ENCODE measurements at places on chromosomes 4 and X.
A peak's percentile ranks its signal among the peaks of the same experiment; 100 is the strongest.

DNA sequence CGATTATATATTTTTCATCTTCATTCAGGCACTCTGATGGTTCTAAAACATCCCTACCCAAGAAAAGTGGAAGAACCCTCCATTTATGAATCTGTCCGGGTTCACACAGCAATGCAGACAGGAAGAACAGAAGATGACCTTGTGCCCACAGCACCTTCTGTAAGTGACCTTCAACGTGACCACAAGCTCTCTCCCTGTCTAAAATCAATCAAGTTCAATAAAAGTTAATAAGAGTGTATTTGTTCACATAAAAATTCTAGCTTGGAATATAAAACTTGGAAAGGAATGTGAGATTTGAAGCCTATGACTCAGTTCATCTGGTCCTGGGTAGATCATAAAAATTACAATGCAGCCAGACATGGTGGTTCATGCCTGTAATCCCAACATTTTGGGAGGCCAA lies 36.6 kb downstream of the DAPP1 start:
- DNase-seq: no peak

DNA sequence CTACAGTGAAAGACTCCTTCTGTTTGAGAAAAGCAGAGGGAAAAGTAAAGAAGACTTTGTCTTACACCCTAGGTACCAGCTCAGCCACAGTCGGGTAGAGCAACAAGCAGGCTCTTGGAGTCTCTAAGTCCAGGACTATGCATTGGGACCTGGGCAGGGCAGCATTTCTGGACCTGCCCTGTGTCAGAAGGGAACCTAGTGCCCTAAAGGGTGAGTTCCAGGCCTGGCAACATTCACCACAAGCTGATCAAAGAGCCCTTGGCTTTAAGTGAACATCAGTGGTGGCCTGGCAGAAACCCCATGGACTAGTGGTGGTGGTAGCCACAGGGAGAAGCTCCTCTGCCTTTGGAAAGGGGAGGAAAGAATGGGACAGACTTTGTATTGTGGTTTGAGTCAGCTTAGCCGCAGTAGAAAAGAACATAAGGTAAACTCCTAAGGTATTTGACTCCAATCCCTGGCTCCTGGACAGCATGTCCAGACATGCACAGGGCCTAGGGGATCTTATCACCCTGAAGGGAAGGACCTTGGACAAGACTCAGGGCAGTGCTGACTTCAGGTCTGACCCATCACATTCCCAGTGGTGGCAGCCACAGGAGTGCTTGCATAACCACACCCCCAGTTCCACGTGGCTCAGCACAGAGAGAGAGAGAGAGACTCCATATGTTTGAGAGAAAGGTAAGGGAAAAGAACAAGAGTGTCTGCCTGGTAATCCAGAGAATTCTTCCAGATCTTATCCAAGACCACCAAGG lies 32.6 kb downstream of the CCDC158 start:
- DNase-seq: no peak

DNA sequence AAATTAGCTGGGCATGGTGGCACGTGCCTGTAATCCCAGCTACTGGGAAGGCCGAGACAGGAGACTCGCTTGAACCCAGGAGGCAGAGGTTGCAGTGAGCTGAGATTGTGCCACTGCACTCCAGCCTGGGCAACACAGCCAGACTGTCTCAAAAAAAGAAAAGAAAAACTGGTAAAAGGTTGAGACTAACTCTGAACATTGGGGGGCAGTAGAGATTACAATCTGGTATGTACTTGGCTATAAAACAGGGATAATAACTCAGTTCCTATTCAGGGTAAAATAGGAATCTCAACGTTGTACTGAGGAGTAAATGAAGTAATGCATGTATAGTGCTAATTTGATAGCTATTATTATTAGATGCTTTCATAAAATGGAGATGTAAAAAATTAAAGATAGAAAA lies 12.5 kb upstream of the KLF8 start:
- no peak for DNase-seq

- DNase-seq: no peak
Measured at GRCh38 chr4:24003496-24003895, 113.6 kb upstream of the PPARGC1A start.

DNA sequence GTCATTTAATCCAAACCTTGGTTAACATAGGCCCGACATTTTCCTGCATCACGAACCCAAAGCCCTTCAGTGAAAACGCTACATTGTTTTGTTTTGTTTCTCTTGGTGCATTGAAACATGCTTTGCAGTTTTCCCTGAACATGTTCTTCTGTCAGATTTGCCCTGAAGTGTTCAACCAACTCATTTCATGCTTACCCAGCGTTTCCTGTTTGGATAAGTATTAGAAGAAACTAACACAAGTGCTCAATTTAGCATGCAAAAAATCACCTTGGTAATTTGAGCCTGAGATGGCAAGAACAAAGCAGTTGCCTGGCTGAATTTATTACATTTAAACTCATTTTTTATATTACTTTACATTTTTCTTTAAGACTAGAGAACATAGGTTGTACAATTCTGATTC lies 160.1 kb upstream of the VCX3A start:
- DNase-seq: no peak

GRCh38 chr4:15878011-15878410 lies 60.5 kb downstream of the FGFBP1 start:
- no peak for DNase-seq

GRCh38 chr4:26792639-26793038 lies 68.0 kb upstream of the STIM2 start:
- DNase-seq: no peak

DNA sequence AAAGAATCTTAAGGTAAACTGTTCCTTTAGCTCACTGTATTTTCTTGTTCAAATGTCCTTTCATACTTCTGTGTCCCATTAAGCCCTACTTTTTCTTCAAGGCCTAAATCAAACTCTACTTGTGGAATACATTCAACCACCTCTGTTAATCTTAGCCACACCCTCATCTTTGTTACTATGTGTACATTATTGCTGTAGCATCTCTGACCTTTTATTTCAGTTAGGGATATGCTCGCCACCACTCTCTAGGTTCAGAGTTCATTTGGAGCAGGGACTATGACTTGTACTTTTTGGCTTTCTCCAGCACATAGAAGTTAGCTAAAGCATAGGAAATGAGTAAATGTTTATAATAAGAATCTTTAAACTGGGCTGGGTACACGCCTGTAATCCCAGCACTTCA lies 6.8 kb upstream of the PNPLA4 start:
- DNase-seq: no peak

DNA sequence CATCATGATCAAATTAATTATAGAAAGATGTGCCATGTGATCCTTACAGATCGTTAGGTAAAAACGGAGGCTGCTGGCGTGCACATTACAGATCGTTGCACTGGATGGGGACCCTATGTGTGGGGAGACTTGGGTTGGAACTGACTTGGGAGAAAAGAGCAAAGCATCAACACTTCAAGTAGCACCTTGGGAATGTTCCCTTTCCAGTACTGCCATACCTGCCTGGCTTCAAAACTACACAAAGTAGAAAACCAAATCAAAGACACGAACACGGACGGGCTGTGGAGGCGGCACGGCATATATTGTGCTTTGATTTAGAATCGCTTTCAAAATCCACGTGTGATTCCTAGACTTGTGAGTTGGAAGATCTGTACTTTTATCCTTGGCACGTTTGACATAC lies 898 bp downstream of the CMC4 start:
- no peak for DNase-seq

- DNase-seq: no peak
Measured at GRCh38 chrX:6849716-6850414, 297.6 kb upstream of the STS start.

DNA sequence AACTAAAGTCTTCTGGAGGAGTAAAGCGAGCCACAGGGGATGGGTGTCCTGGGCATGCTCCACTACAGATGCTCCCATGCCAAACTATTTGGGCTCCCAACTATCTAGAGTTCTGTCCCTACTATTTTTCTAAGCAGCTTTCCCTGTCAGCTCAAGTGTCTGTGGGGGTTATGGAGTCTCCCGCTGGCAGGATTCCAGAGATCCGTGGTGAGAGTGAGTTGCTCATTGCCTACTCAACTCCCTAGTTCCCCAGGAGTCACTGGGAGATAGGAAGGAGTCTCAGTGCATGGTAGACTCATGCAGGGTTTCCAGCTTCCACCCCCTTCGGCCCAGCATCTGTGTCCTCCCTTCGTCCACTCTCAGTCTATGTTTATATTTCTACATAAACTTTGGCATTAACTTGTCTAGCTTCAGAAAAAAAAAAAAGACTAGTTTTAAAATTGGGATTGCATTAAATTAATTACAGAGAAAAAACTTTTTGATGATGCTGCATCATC lies 55.1 kb upstream of the INPP4B start:
- no peak for DNase-seq

DNA sequence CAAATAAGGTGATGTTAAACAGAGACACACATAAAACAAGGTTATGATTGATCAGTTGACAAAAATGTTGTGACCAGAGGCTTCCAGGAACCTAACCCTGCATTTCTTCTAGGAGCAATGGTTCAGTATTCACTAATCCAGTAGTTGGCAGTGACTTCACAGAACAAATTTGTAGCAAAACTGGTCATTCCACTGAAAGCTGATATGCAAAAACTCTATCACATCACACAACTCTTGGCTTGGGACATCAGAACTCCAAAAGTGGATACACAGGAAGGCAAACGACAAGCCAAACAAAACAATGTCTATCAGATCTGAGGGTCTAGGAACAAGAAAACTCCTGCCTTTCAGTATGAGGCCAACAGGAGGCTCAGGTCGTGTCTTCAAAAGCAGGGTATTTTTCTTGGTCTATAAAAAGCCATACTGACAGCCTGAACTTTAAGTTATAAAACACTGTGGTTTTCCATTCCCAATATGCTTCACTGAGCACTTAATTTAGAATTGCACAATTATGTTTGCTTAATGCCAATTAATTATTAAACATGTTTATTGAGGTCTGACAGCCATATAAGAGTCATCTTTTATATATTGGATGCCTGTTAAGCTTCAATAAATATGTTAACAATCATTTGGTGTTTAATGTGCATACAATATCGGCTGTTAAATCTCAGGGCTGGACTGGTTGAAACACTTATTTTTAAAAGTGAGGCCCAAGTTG lies 45.6 kb downstream of the SOD3 start:
- DNase-seq: no peak

- peak; percentile 1 for DNase-seq
Measured at GRCh38 chr4:70902577-70903290, 565 bp downstream of the MOB1B start.

GRCh38 chr4:114494246-114494803 lies 104.3 kb upstream of the UGT8 start:
- no peak for DNase-seq

GRCh38 chrX:39398215-39398962 lies 597.1 kb downstream of the MID1IP1 start:
- DNase-seq: no peak

- no peak for DNase-seq
Measured at GRCh38 chr4:86543560-86544309, 50.4 kb upstream of the PTPN13 start.

- no peak for DNase-seq
Measured at GRCh38 chrX:40323977-40324376, 226.2 kb upstream of the BCOR start.

GRCh38 chrX:119853444-119853843 lies 681 bp upstream of the UPF3B start:
- DNase-seq: no peak

DNA sequence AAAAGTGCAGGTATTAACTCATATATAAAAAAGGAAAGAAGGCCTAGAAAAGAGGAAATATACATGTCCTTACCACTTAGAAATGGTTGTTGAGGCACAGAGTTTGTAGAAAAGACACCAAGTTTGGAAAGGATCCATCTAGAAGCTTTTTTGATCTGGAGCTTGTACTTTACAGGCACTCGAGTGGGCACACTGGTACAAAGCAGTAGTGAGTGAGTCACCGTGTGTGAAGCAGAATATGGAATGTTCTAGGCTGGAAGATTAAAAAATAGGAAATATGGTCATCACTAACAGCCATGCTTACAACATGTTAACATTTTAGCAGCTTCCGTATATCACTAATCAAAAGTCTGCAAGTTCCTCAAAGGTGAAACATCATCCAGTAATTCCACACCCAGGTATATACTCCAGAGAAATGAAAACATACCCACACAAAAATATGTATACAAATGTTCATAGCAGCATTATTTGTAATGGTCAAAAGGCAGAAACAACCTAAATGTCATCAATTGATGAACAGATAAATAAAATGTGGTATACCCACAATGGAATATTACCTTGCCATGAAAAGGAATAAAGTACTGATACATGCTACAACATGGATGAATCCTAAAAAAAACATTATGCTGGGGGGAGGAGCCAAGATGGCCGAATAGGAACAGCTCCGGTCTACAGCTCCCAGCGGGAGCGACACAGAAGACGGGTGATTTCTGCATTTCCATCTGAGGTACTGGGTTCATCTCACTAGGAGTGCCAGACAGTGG lies 69.5 kb downstream of the FRYL start:
- DNase-seq: no peak

DNA sequence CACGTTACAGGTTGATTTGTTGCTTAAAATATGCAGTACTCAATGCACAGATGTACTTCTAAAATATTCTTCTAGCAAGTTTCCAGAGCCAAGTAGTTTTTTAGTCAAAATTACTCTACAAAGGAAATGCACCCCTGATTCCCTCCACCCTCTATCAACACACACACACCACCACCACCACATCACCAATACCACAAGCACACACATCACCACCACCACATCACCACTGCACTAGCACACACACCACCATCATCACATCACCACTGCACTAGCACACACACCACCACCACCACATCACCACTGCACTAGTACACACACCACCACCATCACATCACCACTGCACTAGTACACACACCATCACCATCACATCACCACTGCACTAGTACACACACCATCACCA lies 105.2 kb upstream of the FRG1 start:
- DNase-seq: no peak

DNA sequence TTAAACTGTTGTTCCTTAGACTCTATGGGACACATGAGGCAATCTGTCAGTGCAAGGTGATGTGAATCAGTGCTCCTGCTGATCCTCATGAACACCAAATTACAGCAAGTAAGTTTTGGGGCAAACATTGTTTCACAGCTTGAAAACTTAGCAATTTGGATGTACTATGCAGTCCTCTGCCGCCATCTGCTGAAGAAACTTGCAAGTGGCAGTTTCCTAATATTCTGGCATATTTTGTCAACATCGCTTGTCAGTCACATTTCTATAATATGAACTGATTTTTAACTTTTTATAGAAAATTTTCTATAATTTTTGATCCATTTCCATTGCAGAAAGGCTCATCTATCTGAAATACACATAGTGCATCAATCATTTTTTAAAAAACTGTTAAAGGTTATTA lies 56.3 kb downstream of the ZAR1 start:
- DNase-seq: no peak

GRCh38 chrX:54358424-54359211 lies 772 bp upstream of the WNK3 start:
- peak; percentile 16 for DNase-seq

DNA sequence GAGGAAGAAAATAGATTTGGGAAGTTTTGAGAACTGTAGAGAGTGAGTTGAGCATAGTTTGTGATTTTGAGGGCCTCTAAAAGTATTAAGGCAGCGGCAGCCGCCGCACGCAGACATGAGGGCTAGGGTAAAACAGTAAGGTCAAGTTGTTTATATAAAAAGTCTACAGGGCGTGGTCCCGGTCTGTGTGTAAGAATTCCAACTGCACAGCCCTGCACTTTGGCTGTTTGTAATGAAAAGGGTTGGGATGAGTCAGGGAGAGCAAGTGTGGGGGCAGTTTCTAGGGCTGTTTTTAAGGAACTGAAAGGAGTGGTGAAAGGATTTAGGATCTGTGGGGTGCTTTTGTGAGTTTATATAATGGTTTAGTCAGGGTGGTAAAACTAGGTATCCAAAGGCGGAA lies 55.0 kb downstream of the BEX3 start:
- DNase-seq: no peak

All from stimulated activated CD4-positive, alpha-beta T cell treated with anti-CD3 and anti-CD28 coated beads, Interleukin-12 subunit alpha, Interleukin-12 subunit beta, amount 100 ng/mL, for 48 hours (primary cell).